Right ventricle myocardium inferior (tissue), 1 donor: ENCODE measurements at places on chromosomes 6 and 20.

DNA sequence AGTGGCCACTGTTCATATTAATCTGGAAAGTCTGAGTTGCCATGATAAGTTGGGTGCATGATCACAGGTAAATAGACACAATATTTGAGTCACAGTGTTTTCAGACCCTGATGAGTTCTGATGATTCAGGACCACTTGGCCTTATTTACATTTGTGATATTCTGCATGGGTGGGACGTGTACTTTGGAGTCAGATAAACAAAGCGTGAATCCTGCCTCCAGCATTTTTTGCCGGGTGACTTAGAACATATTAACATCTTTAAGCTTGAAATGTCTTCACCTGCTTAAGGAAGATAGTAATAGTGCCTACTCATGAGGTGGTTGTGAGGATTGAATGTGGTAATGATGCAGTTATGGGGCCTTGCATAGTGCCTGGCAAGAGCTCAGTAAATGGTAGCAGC, 995.1 kb downstream of the KIF16B start:
- no peak for DNase-seq

DNA sequence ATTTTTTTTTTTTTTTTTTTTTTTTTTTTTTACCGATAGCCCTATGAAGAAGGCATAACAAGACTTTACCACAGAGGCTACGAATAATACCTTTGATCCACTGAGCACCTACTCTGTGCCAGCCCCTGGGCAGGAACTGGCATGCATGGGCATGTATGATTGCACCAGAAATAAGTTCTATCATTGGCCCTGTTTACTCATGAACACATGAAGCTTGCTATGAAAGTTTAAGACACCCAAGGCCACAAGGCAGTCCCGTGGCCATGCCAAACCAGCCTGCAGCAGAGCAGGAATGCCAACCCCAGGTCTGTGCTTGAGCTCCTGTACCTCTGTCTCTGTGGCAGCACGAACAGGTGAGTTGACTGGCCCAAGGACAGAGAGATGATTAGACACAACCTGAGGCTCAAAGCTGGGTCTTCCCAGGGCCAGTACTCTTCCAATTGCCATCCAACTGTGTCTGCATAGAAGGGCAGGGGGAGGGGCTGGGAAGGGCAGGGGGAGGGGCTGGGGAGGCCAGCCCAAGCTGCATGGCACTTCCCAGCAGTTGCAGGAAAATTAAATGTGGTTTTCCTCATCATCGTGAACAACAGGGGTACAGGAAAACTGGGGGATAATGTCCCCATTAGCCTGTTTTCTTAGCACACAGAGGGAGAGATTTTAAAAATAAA, 63.5 kb downstream of the LRFN2 start:
- no peak for DNase-seq

DNA sequence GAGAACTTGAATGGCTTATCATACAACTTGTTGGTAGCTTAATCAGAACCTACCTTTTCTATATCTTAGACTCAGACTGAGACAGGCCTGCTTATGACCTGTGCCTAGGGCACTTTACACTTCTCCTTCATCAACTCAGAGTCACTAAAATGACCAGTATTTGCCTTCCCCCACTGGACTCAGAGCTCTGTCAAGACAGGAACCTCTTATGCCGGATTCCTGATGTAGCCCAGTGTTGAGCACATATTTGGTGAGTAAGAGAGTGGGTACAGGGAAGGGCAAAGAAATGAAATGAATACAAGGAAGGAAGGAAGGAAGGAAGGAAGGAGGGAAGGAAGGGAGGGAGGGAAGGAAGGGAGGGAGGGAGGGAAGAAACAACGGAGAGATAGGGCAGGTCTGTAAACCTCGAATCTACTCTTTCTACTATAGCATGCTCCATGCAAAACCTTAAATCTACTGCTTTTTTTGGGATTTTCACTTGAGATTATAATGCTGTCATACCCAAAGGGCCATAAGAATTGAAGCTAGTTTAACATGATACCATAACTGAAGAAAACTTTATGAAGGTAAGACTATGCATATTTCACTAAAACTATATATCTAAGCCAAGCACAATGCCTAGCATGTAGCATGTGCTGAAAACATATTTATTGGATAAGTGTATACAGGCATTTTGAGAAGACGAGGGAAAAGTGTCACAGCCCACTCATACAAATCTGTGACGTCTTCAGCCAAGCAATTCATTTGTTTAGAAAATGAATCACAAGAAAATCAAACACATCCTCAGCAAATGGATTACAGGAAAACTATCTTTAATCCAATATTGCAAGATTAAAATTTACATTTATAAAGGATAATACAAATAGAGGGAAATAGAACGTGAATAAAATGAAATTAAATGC, 89.9 kb downstream of the RFX6 start:
- DNase-seq, result no peak

- no peak for DNase-seq
These were observed 15.8 kb downstream of the TUBB2B start for GRCh38 chr6:3211681-3212080.

GRCh38 chr6:4351520-4352321, 216.3 kb upstream of the ECI2 start:
- DNase-seq, result peak; percentile 85

DNA sequence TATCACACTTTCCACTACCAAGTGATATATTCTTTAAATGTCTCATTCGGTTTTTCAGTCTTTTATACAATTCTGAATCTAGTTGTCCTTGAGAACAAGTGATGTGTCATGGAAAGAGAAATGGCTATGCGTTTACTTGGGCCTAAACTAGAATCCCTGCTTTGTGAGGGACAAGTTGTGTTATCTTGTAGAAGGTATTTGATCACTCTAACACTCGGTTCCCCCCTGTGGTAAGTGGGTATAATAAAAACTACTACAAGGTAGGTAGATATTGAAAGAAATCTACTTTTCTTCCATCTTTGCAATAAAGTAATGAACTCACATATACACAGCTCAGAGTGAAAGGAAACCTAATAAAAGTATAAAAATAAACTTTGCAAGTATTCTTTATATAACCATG, 108.9 kb downstream of the MANEA start:
- DNase-seq, result no peak

DNA sequence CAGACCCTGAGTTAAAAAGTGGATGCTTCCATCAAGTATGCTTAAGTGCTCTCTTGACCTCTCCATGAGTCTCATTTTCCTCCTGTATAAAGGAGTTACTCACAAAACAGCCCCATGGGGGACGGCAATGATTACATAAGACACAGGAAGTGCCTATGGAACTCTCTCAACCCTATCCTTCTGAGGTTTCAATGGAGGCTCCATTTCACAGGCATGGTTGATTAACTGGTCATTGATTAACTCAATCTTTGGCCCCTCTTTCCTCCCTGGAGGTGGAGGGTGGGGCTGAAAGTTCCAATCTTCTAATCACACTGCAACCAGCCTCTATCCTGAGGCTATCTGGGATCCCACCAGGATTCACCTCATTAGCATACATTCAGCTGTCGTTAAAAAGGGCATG, 29.3 kb downstream of the CST8 start:
- DNase-seq, result no peak

DNA sequence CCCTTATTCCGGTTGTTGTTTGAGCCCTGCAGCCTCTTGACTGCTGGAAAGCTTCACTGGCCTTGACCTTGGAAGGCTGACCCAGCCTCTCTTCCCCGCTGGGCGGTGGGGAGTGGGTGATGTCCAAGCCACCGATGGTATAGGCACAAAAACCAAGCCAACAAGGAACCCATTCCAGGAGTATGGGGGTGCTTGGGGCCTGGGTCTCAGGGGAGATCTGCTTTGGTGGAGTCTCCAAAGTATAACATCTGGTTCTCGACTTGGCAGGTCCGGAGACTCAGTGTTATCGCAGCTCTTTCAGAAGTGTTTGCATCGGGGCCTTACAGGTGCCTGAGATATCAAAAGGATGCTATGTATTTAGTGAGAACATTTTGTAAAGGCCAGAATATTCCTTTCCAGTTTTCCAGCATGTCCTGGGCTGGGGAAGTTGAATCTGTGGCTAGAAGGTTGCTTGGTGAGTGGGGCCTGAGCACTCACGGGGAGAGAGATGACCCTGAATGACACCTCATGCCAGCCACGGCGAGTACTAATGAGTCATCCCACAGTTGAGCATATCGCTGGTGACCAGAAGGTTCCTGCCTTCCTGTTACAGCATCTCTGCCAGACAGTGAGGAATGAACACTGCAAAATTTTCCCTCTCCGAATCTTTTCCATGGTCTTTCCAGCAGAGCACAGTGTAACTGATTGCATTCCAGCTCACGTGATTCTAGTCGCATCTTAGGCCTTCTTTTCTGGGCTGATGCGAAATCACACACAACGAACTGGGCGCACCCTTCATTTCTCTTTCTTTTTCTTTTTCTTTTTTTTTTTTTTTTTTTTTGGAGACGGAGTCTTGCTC, 133.9 kb downstream of the ZDHHC14 start:
- no peak for DNase-seq
